ENCODE measurements at places on chromosomes 13 and 19.

GRCh38 chr19:18339723-18340122, 675 bp upstream of the PGPEP1 start:
- no peak for DNase-seq

DNA sequence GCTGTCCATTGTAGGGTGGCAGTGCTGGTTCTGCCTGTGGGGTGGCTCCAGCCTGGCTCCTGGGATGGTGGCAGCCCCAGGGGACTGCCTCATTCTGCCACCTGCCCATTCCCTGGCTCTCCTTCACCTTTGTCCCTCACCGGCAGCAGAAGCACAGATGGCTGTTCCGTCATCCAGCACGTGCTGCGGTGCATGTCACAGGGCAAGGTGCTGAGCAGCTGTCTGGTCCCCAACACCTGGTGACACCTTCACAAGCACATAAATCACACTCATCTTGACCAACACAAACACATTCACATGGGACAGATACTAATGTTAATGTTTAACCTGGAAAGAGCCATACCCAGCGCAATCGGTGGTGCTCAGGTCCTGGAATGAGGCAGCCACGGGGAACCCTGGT, 126.8 kb downstream of the UQCRFS1 start:
- DNase-seq: no peak

- DNase-seq: no peak
These were observed 1100.7 kb upstream of the MIR17HG start for GRCh38 chr13:90246687-90247345.

GRCh38 chr13:48504606-48505005, 28.3 kb downstream of the RCBTB2 start:
- DNase-seq: no peak

- no peak for DNase-seq
These were observed 4.8 kb downstream of the COLGALT1 start for GRCh38 chr19:17560205-17560595.

- peak; percentile 57 for DNase-seq
These were observed 823 bp downstream of the TLE5 start for GRCh38 chr19:3061182-3062161.
